Activated CD4-positive, alpha-beta T cell treated with anti-CD3 and anti-CD28 coated beads for 36 hours (primary cell): ENCODE measurements at places on chromosomes 13 and 19. TPM values are rescaled to one million over a fixed set of nuclear protein-coding genes. Genes with fewer than 3 reads are reported as not detected.

DNA sequence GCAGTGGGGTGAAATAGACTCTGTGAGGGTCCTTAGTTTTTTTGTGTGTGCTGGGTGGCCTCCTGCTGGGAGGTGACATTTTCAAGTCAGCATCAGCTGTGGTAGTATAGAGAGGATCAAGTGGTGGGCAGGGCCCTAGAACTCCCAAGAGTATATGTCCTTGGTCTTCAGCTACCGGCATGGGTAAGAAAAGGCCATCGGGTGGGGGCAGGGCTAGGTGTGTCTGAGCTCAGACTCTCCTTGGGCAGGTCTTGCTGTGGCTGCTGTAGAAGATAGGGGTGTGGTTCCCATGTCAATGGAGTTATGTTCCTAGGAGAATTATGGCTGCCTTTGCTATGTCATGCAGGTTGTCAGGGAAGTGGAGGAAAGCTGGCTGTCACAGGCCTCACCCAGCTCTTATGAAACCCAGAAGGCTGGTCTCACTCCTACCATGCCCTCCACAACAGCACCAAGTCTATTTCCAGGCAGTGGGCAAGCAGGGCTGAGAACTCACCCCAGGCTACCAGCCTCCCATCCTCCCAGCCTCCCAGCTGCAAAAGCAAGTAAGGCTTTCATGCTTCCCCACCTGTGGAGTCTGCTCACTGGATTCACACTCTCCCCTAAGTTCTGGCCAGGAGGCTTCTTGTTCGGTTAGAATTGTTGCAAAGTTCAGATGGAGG, 130.6 kb upstream of the SOX1 start:
- DNase-seq: no peak

DNA sequence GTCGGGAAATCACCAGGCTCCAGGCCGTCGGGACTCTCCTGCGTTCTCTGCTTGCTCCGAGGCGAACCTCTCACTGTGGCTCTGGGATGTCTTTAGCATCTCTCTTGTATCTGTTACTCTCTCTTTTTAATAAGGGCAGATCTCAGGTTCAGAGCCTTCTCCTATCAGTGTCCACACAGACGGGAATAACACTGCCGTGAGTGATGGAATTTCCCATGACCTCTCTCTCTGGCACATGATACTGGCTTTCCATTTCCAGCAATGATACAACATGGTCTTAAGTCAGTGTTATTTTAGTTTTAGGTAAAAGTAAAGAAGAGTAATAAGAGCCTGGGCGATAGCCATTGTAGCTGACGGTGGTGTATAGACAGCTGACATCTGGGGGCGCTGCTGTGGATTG, 9.3 kb downstream of the ZNF444 start:
- DNase-seq: no peak

GRCh38 chr19:29260477-29261317, 47.7 kb upstream of the UQCRFS1 start:
- peak; percentile 72 for DNase-seq

DPF1 gene
- total RNA-seq: 1.2 TPM

- no peak for DNase-seq
Observed at GRCh38 chr19:18660051-18660910, 23.2 kb upstream of the CRTC1 start.

LRP3 gene
- 0.37 TPM for total RNA-seq

GRCh38 chr13:43883631-43884030, 3.9 kb downstream of the LACC1 start:
- DNase-seq: no peak

DNA sequence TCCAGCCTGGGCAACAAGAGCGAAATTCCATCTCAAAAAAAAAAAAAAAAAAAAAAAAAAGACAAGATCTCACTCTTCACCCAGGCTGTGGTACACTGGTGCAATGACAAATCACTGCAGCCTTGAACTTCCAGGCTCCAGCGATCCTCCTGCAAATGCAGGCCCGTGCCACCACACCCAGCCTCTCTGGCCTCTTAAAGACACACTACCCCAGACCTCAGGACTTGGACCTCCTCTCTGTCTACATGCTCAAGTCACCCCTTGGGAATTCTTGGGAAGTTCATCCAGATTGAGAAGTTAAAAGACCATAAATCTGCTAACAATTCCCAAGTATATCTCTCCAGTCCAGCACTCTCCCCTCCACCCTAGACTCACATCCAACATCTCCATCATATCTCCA, 10.6 kb upstream of the HIPK4 start:
- no peak for DNase-seq

DNA sequence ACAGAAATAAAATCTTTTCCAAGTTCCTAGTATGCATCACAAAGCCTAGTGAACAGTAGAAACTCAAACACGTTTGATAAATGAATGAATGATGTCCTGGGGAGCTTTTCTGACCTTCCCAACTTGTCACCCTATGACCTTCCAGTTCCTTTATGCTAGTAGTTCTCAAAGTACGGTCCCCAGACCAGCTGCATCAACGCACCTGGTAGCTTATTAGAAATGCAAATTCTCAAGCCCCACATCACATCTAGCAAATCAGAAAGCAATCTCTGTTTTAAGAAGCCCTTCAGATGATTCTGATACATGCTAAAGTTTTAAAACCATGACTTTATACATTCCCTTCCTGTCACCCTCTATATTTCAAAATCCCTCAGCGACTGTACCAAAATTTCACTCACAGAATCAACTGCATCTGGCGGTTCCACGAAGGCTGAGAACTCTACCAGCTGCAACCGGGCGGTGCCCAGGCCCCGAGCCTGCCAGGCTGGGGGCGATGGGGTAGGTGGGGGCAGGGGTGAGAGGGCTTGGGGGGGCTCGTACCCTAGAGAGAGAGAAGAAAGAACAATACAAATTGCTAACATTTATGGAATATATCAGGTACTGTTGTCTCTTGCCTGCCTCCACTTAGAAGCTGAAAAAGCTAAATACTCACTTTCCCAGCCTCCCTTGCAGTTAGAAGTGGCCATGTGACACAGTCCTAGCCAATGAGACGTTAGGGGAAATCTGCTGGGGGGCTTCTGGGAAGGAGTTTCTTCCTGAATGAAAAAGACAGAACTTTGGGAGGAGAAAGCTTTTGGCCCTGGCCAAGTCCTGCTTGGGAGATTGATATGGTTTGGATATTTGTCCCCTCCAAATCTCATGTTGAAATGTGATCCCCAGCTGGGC, 13.3 kb downstream of the CD37 start:
- DNase-seq: no peak
